ENCODE measurements at places on chromosomes 12 and 14. TPM values are rescaled to one million over a fixed set of nuclear protein-coding genes. Genes with fewer than 3 reads are reported as not detected.

Gene CLEC2A
- not detected for total RNA-seq

Gene SMCO2
- not detected for total RNA-seq

Gene GPR33
- total RNA-seq, result not detected

Gene SMIM41
- 0.31 TPM for total RNA-seq

Gene TMTC1
- 7.7 TPM for total RNA-seq

Gene MYF5
- not detected for total RNA-seq

Gene TEP1
- 72.1 TPM for total RNA-seq

Gene NKX2-1
- not detected for total RNA-seq
